ENCODE measurements at places on chromosomes 7 and 10. TPM values are rescaled to one million over a fixed set of nuclear protein-coding genes. Genes with fewer than 3 reads are reported as not detected.

The PRTFDC1 gene
- total RNA-seq = not detected

The FAM171A1 gene
- not detected for total RNA-seq

The CAMK2B gene
- not detected for total RNA-seq

The MYL10 gene
- total RNA-seq = not detected

The CPED1 gene
- total RNA-seq = not detected

The FAM25G gene
- total RNA-seq = not detected

The CH25H gene
- total RNA-seq = not detected

The TMEM139 gene
- not detected for total RNA-seq

The AKR1E2 gene
- total RNA-seq = not detected

The KIAA1549 gene
- total RNA-seq = 0.36 TPM

DNA sequence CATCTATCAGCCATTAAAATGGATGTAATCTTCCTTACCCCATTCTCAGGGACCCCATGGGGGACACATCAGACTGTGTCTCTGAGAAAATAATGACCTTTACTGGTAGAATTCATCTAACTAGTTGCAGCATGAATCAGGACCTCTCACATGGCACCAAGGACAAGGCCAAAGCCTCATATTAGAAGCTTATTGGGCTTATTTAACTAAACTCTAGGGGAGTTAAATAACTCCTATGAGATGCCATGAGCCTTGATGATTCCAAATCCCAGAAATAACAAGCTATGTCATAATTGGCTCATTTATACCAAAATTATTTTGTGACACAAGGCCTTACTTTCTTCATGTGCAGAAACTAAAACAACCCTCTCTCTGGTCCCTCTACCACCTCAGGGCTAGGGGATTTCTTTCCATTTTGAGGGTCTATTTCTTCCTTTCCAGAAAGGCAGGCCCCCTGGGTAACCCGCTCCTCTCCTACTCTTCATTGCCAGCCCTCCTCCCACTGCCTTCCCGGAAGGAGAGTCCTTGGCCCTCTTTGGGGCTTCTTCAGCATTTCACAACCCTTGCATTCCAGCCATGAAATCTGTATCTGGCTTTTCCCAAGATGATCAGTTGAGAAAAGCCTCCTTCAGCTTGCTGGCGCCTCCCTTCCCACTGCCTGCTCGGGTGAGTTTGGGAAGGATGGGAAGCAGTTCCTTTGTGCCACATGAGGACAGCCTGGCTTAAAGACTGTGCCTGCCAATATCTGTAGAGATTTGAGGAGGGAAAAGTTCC, 41.8 kb upstream of the TRIM8 start:
- no peaks in the 10 kb centered on the region for H3K4me1 ChIP-seq
- H3K27me3 ChIP-seq = no peaks in the 10 kb centered on the region
- no peak overlapping the region for H3K4me3 ChIP-seq

GRCh38 chr7:5776894-5777660, 4.4 kb downstream of the RNF216 start:
- peak overlapping the region; percentile 61 for H3K27ac ChIP-seq
- H3K4me1 ChIP-seq = peaks cover 28% of the 10 kb centered on the region
- no peak overlapping the region for H3K4me3 ChIP-seq
- peaks cover 5% of the 10 kb centered on the region for H3K36me3 ChIP-seq
- no peaks in the 10 kb centered on the region for H3K27me3 ChIP-seq
- no peak for DNase-seq

- no peaks in the 10 kb centered on the region for H3K4me1 ChIP-seq
- no peak overlapping the region for H3K27ac ChIP-seq
- no peaks in the 10 kb centered on the region for H3K36me3 ChIP-seq
These were observed 1046.9 kb downstream of the DNAJB9 start for GRCh38 chr7:109616551-109617069.

- H3K36me3 ChIP-seq = no peaks in the 10 kb centered on the region
- DNase-seq = no peak
- peaks cover 3% of the 10 kb centered on the region for H3K4me1 ChIP-seq
- H3K27me3 ChIP-seq = no peaks in the 10 kb centered on the region
- no peak overlapping the region for H3K4me3 ChIP-seq
- H3K27ac ChIP-seq = no peak overlapping the region
These were observed 60.2 kb downstream of the THNSL1 start for GRCh38 chr10:25076506-25077177.

- H3K4me3 ChIP-seq = no peak overlapping the region
- no peaks in the 10 kb centered on the region for H3K36me3 ChIP-seq
- no peaks in the 10 kb centered on the region for H3K4me1 ChIP-seq
- DNase-seq = no peak
- H3K27ac ChIP-seq = no peak overlapping the region
These were observed 101.5 kb downstream of the JCAD start for GRCh38 chr10:29957907-29958331.

DNA sequence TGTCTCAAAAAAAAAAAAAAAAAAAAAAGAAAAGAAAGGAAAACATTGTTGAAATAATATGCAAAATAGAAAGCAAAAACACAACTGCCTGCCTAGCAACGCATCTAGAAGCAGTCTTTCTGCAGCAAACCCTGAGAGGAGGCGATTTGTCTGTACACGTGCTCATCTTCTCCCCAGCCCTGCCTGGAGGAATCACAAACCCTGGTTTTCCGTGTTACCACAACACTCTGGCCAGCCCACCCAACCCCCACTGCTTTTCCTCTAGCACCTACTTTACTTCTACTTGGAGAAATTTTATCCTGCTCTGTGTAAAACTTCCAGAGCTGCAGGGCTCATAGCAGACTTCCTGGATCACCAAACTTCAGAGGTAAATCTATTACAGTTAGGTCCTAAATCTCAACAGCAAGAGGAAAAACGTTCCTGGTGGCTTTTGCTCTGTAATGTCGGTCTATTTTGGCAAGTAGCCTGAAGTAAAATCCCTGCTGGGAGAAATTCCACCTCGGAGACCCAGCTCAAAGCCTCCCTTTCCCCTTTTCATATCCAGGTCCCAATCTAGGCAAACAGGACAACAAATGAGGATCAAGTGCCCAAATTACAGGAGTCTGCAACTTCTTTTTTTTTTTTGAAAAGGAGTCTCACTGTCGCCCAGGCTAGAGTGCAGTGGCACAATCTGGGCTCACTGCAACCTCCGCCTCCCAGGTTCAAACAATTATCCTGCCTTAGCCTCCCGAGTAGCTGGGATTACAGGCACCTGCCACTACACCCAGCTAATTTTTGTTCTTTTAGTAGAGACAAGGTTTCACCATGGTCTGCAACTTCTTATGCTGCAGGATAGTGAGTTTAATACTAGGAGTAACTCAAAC, 91.6 kb downstream of the DNMBP start:
- H3K36me3 ChIP-seq = peaks cover 2% of the 10 kb centered on the region
- no peak overlapping the region for H3K27ac ChIP-seq
- no peaks in the 10 kb centered on the region for H3K27me3 ChIP-seq
- H3K4me1 ChIP-seq = no peaks in the 10 kb centered on the region

DNA sequence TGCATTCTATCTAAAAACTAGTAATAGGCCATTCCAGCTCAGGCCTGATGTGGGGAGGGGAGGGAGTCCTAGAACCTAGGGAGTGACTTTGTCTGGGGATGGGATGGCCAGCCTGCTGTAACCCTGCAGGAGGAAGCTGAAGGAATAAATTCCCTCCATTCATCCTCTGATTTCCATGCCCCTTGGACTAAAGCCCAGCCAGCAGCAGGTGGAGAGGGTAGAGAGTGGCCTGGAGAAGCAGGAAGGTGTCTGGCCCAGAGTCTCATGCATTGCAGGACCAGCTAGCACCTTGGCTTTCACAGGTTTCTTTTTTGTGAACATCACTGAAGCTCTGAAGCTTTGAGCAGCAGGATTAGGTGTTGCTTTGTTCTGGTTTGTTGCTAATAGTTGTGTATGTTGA, 32.8 kb upstream of the CDH23 start:
- DNase-seq = no peak
- no peak overlapping the region for H3K4me3 ChIP-seq
- H3K27me3 ChIP-seq = no peaks in the 10 kb centered on the region
- peaks cover 1% of the 10 kb centered on the region for H3K36me3 ChIP-seq

DNA sequence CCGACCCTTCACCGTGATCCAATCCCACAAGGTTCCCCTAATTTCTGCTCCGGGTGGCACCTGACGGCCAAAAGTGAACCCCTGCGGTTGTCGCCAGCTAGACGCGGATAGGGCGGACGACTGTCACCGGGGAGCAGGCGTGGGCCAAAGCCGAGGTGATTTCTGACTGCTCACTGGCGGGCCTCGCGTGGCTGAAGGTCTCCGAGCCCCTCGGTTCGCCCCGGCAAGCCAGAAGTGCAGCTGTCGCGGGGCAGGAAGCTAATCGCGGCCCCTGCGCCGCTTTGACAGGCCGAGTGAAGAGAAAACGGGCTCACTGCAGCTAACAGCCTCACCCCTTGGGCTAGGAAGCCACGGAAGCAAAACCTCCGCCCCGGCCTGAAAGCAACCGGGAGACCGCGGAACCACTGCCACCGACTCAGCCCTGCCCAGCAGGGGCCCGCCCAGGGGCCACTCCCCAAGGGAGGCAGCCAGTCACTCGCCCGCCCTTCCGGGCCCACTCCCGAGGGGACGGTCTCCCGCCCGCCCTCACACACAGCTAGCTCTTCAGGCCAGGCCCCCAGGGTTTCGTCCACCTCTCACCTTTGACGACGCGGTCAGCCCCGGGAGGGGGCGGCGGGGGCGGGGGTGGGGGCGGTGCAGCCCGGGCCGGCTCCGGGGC, 469 bp downstream of the PPP3CB start:
- H3K36me3 ChIP-seq = peaks cover 2% of the 10 kb centered on the region
- peak overlapping the region; percentile 89 for H3K27ac ChIP-seq
- H3K27me3 ChIP-seq = no peaks in the 10 kb centered on the region
- H3K4me1 ChIP-seq = peaks cover 33% of the 10 kb centered on the region

- H3K4me3 ChIP-seq = no peak overlapping the region
- H3K36me3 ChIP-seq = no peaks in the 10 kb centered on the region
- H3K27ac ChIP-seq = no peak overlapping the region
These were observed 36.9 kb upstream of the PTF1A start for GRCh38 chr10:23155169-23155568.

GRCh38 chr10:100618091-100618615, 82.4 kb downstream of the HIF1AN start:
- peaks cover 29% of the 10 kb centered on the region for H3K27me3 ChIP-seq
- H3K27ac ChIP-seq = no peak overlapping the region
- H3K4me3 ChIP-seq = no peak overlapping the region

GRCh38 chr10:3430501-3430900, 257.9 kb upstream of the PITRM1 start:
- H3K27ac ChIP-seq = no peak overlapping the region
- no peak overlapping the region for H3K4me3 ChIP-seq
- H3K36me3 ChIP-seq = no peaks in the 10 kb centered on the region
- no peak for DNase-seq
- H3K4me1 ChIP-seq = peaks cover 6% of the 10 kb centered on the region
- H3K27me3 ChIP-seq = no peaks in the 10 kb centered on the region

GRCh38 chr10:105702211-105702610, 1061.1 kb downstream of the SORCS3 start:
- H3K36me3 ChIP-seq = no peaks in the 10 kb centered on the region
- H3K27ac ChIP-seq = no peak overlapping the region
- no peaks in the 10 kb centered on the region for H3K27me3 ChIP-seq

DNA sequence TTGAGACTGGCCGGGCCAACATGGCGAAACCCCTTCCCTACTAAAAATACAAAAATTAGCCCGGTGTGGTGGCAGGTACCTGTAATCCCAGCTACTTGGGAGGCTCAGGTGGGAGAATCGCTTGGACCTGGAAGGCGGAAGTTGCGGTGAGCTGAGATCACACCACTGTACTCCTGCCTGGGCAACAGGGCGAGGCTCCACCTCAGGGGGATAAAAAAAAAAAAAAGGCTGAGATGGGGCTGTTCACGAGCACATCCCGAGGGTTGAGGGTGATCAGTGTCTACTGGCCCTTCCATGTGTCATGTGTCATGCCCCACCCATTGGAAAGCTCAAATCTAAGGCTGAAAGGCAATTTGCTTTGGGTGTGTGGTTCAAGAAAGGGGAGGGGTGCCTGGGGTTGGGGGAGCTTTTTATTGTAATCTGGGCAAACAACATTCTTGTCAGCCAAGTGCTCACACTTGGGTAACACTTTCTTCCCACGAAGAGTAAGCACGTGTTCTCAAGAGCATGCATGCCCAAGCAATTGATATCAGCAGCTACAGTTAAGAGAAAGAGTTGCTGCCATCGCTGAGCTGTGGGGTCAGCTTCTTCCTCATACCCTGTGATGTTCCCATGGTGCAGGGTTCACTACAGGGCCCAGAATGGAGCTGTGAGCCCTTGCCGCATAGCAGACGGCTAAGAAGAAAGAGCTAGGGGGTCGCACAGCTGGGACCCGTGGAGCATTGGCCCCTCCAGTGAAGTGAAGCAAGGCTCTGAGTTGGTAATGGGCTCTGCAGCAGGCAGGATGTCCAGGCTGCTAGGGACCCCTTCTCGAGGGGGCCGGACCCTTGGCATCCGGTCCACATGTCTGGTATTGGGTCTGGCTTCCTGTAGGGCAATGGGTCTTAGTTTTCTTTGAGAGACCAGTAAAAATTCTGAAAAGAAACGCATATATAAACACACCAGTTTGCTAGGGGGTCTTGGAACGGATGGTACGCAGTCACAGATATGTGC, 9.9 kb upstream of the ACSL5 start:
- H3K27me3 ChIP-seq = no peaks in the 10 kb centered on the region
- H3K4me1 ChIP-seq = no peaks in the 10 kb centered on the region
- no peak for DNase-seq
- no peak overlapping the region for H3K4me3 ChIP-seq

GRCh38 chr10:76675561-76675950, 962.1 kb downstream of the KCNMA1 start:
- H3K27me3 ChIP-seq = no peaks in the 10 kb centered on the region
- no peak overlapping the region for H3K4me3 ChIP-seq
- H3K4me1 ChIP-seq = no peaks in the 10 kb centered on the region
- H3K36me3 ChIP-seq = no peaks in the 10 kb centered on the region
